ENCODE measurements at places on chromosomes 5 and 9.

DNA sequence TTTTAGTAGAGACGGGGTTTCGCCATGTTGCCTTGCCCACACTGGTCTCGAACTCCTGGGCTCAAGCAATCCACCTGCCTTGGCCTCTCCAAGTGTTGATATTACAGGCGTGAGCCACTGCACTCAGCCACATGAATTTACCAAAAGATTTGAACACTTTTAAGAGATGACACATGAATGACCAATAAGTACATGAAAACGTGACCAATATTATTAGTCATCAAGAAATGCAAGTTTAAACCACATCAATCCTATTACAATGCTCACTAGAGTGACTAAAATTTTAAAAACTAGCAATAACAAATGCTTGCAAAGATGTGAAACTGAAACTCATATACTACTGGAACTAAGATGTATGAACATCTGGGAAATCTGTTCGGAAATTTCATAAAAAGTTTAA, 54.3 kb downstream of the NR6A1 start:
- DNase-seq: no peak

DNA sequence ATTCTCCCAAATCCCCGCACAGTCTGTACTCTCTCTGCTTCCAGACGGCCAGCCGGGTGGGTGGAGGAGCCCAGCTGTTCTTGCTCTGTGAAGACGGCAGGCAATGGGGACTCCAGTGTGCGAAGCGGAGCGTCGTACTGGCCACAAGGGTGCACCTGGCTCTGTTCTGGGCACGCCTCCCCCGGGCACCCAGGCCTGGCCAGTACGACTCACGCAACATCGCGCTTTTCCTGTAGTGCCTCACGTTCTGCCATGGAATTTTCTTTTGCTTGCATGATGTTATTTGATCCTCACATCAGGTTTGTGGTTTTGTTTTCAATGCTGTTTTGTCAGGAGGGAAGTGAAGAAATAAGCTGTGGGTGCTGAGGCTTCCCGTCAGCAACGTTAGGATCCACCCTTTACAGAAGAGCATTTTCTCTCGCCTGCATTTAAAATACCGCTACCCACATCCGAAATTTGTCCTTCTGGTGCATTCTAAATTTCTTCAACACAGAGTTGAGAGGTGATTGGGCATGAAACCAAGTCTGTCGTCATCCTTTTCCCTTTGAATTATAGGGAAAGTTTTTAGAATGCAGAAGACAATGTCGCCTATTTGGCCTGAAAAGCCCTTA, 311.7 kb downstream of the TRIM36 start:
- peak; percentile 14 for DNase-seq

DNA sequence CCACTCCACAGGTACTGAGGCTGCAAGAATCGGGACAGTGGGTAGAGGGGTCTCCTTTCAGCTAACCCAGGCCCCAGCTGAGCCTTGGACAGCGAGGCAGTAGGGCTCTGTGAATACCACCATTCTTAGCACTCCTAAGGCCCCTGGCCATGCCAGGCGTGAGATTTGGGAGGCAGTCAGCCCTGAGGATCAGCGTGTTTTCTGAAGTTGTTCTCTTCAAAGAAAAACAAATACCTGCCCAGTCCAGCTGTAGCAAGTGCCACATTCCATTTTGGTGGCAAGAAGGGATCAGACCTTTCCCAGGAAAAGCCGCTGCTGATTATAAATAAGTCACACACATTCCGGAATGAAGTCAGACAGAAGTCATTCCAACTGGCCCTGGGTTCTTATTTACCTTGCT, 47.8 kb downstream of the RALGPS1 start:
- DNase-seq: no peak

GRCh38 chr5:107501965-107502675, 168.6 kb downstream of the EFNA5 start:
- no peak for DNase-seq

GRCh38 chr5:64921386-64921785, 152.7 kb downstream of the CWC27 start:
- DNase-seq: no peak

- DNase-seq: no peak
These were observed 1168.2 kb downstream of the CDH12 start for GRCh38 chr5:21684992-21685391.

DNA sequence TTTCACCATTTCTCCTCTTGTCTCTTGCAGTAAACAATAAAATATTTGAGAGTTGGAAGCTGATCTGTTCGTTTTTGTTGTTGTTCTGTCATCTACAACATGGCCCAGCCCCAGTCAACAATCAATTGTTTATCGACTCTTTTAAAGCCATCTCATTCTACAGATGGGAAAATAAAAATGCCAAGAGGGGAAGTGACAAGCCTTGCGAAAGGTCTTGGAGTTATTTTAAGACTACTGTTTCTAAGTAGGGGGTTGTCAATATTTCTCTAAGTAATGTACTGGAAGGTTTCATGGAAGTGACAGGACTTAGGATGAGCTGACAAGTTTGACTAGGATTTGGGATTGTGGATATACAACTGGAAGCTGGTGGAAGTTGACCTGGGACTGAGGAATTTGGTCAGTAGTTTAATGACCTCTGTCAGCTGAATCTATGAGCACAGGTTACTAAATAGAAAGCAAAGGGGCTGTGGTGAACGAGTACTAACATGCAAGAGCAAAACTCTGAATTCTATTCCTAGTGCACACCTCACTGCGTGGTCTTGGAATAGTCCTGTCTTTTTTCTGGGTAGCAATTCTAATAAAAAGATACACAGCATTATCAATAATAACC, 57.5 kb upstream of the ADRB2 start:
- no peak for DNase-seq

DNA sequence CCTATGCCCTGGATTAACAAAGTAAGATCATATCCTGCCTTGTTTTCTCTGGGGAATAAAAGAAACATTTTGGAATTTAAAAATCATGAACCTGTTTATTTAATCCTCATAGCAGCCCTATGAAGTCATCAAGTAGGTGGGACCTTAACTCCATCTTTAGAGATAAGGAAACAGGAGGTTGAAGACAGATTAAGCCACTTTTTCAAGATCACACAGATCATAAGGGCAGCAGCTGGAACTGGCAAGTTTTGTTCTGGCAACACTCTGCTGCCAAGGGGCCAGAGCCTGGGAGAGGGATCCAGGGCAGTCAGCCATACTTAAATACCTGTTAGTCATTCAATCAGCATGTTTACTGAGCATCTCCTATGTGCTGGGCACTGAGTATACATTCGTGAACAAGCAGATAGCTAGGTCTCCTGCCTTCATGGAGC, 63.7 kb downstream of the SLC1A1 start:
- no peak for DNase-seq

GRCh38 chr9:36676778-36677485, 104.2 kb downstream of the MELK start:
- DNase-seq: no peak
